Common myeloid progenitor, CD34-positive (primary cell): ENCODE measurements at places on chromosomes 11 and 22.

DNA sequence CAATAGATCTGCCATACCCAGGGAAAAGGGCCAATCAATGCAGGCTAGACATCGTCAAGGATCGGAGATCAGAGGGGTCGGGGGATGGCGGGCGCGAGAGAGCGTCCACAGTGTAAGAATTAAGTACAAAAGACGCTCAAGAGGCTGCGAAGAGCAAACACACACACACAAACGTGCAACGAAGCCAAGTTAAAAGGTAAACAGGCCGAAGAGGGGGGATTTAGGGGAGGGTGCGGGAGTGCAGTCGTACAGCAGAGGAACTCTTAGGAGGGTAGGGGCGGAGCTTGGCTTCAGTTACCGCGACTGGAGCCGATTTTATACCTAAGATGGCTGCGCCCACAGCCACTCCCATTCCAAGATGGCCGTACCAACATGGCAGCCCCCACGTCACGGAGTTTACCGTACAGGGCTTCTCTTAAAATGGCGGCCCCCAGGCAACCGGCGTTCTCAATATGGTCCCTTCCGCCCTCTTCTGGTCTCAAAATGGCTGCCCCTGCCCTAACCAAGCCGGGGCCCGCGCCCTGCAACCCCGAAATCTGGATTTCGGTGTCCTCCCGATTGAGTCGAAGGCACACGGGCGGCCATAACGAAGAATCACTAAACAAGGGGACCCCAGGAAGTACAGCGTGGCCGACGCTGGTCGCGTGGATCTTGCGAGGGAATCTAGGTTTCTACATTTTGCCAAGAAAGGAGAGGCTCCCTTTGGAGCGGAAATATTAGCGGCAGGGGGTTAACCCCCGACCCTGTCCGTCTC is 1.9 kb downstream of the GNG3 start:
- DNase-seq = peak; percentile 99

DNA sequence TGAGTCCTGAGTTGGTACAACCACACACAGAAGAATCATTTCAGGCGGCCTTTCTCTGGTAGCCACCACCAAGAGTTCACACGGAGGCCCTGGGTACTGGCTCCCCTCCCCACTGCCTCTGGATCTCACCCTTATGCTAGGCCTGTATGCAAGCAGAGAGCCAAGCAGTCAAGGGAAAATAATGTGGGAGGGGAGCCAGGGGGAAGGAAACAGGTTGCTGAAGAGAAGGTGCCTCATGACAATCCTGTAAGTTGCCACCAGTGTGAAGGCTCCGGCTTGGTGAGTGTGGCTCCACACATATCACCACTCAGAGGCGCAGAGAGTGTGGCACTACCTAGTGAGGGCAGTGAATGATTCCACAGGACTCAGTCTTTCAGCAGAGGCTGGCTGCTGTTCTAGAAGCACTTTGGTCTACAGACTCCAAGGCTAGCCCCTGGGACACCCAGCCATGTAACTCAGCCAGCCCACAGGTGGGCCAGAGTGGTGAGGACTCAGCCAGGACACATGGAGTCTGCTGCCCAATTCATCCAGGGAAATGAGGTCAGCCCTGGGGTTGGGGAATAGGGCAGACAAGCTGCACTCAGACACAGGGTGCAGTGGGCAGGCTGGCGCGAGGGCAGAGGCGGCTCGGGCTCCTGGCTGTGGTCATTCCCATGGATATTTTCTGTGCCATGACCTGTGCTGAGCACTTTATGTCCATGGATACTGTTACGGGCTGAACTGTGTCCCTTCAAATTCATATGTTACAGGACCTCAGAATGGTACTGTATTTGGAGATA is 49.0 kb upstream of the SERPIND1 start:
- DNase-seq = no peak

- DNase-seq = peak; percentile 96
These were observed 585 bp downstream of the PI4KA start for GRCh38 chr22:20857838-20858614.

DNA sequence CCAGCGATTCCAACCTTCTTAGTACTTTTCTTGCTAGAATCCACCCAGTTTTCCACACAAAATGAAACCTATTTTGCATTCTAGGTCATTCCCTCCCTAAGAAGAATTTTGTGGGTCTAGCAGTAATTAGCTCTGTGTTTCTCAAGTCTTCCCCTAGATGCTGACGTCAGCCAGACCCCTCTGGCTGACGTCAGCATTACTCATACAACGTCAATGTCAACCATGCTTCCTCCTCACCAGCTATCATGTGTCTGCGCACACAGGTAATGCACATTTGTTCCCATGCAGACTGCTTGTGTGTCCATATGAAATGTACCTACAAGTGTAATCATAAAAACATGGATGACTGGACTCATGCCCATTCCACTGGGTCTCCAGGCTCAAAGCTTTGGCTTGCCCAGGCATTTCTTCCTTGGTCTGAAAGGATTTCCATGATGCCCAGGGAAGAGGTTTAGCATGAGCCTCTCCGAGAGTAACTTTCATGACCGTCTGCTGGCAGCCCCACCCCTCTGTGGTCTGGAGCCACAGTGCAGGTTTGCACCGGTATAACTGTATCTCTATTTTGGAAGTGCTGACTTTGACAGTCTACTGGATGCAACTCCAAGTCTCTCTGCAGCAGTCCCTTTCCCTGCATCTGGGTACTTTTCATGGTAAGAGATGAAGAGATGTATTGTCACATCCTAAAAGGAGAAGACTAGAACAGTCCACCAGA is 58.6 kb downstream of the DSCAML1 start:
- DNase-seq = no peak

DNA sequence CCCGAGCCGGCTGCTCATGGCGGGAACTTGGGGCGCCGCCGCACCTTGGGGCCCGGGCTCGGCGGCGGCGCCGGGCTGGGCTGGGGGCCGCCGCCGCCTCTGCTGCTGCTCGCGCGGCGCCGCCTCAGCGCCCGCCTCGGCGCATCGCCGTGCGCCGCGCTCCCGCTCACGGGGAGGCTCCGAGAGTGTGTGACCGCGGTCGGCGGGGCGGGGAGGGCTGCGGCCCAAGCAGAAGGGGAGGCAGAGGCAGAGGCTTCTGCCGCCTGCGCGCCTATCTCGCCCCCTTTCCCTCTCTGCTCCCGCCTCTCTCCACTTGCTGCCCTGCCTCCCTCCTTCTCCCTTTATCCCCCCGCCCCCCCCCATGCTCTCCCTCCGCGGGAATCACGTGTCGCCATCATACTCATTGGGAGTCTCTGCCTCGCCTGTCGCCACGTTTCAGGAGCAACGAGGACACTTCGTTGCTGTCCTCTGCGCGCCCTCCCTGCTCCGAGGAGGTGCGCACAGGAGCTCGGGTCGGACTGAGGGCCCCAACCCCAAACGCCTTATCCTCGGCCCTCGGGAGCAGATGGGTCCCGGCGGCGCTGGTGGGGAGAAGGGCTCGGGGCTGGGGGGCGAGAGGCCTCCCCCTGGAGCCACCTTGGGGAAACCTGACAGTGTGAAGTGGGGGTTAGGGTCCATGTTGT is at the start of gene GUCY1A2:
Gene GUCY1A2 (minus strand): TSS at position 258 of the 683 bp plus-strand sequence. CDS start 421 bp downstream, outside the sequence.
- peak; percentile 7 for DNase-seq

DNA sequence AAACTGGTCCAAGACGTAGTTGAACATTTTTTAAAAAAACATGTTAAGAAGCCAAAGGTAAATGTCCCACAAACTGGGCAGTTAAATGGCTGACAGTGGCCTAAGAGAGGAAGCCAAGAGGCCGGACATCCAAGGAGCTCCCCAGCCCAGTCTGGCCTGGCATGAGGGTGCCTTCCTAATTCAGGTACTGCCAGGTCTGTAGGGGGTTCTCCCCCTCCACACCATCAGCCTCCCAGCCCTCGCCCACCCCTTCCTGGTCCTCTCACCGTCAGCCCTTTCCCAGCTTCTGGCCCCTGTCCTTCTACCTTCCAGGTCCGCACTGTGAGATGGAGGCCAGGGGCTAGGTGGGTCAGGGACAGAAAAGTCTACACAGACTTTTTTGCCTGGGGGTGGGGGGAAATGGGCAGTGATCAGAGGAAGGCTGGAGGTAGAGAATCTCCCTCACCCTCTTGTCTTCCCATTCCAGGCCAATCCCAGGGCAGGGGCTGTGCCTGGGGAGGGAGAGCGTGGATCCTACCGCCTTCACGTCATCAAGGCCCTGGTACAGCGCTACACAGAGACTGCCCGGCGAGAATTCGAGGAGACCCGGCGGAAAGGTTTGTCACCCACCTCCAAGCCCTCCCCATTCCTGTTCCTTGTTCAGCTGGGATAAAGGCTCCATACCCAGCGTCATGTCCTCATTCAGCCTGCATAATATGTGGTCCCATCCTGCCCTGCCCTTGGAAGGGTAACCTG is 6.0 kb downstream of the ART5 start:
- no peak for DNase-seq

- DNase-seq = no peak
These were observed 675.0 kb upstream of the KIRREL3 start for GRCh38 chr11:127675581-127675980.

- peak; percentile 9 for DNase-seq
These were observed 217.8 kb upstream of the TBCEL start for GRCh38 chr11:120805960-120806555.

DNA sequence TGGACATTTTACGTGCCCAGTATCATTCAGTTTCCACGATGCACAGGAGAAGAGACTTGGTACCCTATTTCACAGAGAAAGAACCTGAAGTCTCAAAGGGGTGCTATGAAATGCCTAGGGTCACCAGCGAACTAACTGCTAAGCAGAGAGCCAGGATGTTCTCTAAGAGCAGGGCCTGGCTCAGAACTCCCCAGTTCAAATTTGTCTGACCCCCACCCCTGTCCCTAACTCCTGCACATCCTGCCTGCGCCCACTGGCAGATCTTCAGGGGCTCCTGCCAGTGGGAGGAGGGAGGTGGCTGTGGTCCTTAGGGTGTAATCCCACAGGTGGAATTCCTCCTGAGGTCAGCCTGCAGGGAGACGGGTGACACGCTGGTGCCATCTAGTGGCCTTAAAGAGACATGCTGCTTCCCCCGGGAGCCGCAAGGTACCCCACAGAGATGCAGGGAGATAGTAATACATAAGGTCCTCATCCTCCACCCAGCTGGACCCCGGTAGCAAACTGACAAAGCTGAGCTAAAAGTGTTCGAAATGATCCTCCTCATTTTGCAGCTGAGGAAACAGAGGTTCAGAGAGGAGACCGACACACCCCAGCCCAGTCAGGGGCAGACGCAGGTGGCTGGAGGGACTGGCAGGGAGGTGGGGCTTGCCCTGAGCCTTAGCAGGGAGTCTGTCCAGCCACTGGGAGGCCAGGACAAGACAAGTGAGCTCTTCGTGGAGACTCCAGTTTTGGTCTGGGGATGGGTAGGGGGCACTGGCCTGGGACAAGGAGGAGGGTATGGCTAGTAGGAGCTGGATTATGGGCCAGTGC is 34.1 kb downstream of the MB start:
- DNase-seq = peak; percentile 67

DNA sequence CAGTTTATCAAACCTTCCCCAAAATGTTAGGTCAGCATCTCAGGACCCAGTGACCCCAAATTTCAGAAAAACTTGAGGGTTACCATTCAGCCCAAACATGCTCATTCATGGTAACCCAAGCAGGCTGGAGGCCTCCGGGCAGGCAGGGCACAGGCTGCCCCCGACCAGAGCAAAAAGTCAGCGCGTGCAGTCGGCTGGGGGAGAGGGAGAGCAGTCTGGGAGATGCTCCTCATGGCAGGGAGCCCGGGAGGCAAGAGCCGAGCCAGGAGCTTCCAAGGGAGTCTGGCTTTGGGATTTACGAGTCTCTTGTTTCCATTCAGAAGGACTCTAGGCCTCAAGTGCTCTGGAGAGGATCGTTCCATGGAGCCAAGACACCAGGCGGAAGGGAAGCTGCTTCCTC is 45.7 kb downstream of the RPUSD4 start:
- no peak for DNase-seq

DNA sequence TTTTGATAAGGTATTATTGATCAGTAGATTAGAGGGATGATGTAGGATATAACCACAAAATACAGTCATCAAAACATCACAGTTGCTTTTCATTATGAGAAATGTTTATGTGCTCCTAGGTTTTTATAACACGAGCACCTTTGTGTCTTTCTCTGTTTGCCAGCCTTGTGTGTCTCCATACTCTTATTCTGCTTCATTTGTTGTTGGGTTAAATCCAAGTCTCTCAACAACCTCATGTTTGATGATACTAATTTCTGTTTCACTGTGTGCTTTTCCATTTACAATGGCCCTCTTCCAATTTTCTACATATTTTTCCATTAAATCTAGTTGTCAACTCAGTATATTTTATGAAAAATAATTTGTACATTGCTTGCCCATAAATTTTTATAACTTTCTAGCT is 107.7 kb upstream of the POU2AF2 start:
- DNase-seq = no peak

GRCh38 chr22:31087744-31088215 is 6.7 kb downstream of the SMTN start:
- no peak for DNase-seq

GRCh38 chr11:44709966-44710365 is 16.8 kb upstream of the TSPAN18 start:
- DNase-seq = peak; percentile 23

DNA sequence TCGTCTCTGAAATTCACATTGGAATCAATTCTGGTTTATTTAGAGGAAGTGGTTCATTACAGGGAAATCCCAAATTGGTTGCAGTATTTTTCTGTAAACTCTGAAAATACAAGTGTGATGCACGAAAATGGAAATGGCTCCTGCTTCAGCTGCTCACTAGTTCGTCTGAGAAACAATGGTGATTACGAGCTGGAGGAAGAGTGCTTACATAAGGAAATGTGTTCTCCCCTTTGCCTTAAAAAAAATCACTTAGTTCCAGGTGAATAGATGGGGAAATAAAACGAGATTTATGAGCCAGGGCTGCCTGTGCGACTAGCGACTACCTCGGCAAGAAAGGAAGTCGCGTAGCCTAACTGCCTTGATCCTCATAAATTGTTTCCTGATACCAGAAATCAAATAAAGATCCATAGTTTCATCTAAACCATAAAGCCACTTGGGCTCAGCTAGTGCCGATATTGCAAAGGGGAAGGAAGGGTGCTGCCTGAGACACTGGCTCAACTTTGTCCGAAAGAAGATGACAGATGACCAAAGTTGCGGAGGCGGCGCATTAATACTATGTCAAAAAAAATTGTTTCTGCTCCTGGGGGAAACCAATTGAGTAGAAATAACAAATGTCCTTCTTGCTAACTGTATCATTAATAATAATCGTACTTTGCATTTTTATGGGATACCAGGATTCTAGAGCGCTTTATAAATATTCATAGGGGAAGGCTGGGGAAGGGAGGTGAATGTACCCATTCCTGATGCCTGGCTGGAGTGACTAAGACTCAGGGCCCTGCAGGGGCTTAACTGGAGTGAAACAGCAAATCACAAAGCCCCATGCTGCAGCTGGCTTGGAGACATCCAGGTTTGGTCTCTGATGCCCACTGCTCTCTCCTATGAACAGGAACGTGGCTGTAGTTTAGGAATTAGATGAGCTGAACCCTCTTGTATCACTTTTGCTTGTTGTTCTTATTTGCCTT is 185.7 kb downstream of the BLID start:
- DNase-seq = no peak
